ENCODE measurements at places on chromosomes 5 and 9. TPM values are rescaled to one million over a fixed set of nuclear protein-coding genes. Genes with fewer than 3 reads are reported as not detected.

GRCh38 chr5:56638061-56638621 is 177.2 kb upstream of the MAP3K1 start:
- no peak for DNase-seq

GRCh38 chr5:57842364-57843058 is 359.9 kb upstream of the ACTBL2 start:
- no peak for DNase-seq

The ICE1 gene
- 21.0 TPM for total RNA-seq

The NMUR2 gene
- total RNA-seq, result not detected

The CDH18 gene
- not detected for total RNA-seq

The GARIN3 gene
- not detected for total RNA-seq

DNA sequence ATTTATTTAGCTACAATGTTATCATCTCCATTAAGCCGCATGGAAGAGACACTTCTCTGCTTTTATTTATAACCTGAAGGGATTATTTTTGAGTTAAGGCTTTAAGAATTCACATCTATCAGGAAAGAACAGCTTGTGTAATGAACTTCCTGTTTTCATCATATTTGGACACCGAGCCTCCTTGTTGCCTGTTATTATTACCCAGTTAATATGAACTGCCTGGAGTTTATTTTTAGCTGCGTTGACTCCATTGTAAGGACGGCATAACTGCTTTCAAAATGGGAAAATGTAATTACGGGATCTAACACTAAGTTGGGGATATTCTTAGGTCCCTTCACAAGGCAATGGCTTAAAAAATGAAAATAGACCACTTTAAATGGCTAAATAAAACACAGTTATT is 89.0 kb upstream of the NR4A3 start:
- no peak for DNase-seq

- no peak for DNase-seq
Observed at GRCh38 chr5:128646176-128646575, 108.1 kb upstream of the FBN2 start.

GRCh38 chr9:111661150-111661801 is at the start of gene GNG10:
Gene GNG10 (plus strand): TSS chr9:111661605. CDS start chr9:111661635, 30 bp downstream.
- peak; percentile 73 for DNase-seq

DNA sequence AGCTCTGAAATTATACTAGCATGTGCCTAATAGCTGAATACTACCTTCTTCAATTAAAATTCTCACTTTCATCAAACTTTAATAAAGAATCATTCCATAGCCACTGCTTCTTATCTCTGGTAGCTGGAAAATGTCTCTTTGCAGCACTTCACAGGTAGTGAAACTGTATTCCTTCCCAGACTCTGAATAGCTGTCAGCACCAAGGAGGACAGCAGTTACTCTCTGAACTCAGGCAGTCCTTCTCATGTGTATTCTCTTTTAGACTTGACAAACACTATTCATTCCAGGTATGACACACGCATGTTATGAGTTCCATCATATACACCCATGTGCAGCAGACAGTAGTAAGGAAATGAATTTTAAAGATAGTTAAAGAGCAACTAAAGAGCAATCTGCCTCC is 627.1 kb downstream of the EFNA5 start:
- DNase-seq, result no peak

DNA sequence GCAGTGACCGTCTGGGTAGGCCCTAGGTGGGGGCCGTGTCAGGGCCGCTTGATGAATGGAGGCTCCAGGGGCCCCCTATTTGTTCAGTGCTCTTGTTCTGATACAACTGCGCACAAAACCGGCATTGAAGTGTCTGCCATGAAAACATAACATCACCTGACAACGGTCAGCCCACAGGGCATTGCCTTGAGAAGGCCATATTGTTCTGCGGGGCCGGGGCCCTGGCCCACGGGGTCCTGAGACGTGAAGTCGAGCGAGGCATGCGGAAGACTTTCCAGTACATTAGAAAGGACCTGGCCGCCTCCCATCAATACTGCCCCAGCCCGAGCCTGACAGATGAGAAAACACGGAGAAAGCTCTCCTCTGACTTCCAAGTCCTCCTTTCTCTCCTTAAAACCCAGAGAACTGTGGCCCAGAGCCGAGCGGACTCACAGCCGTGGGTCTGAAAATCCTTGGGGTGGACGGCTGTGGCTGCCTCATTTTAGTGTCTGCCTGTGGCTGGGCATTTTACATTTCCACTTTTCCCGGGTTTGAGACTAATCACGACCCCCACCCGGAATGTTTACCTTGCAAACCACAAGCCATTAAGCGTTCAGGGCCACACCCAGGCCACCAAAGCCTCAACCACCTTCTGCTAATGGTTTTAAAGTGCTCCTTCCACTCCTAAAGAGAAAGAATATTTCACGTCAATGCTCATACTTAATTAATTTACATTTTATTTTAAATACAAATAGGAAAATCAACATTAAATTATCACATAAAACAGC is 391.0 kb upstream of the IRX2 start:
- DNase-seq, result peak; percentile 64

The TLN1 gene
- 252 TPM for total RNA-seq

The FANCG gene
- 17.2 TPM for total RNA-seq

- no peak for DNase-seq
Observed at GRCh38 chr9:126939821-126940221, 25.2 kb downstream of the RALGPS1 start.

DNA sequence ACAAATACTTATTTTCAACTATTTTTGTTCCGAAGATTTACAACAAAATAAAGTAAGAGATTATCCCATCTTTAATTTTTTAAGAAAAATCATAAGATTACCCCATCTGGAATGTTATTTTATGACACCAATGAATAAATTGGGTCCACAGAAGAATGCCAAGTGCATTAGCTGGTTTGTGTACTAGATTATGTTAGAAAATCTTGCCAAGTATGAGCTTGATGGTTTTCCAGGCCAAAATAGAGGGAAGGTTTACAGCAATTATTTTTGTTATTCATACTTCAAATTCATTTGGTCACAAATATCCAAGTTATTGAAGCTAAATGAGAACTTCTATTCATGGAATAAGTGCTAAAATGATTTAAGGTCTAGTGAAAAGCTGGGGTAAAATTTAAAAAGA is 109.4 kb upstream of the DMRTA1 start:
- no peak for DNase-seq

- DNase-seq, result no peak
Observed at GRCh38 chr5:33921002-33921401, 15.2 kb upstream of the RXFP3 start.

GRCh38 chr5:170313344-170313743 is 15.8 kb upstream of the LCP2 start:
- DNase-seq, result no peak

DNA sequence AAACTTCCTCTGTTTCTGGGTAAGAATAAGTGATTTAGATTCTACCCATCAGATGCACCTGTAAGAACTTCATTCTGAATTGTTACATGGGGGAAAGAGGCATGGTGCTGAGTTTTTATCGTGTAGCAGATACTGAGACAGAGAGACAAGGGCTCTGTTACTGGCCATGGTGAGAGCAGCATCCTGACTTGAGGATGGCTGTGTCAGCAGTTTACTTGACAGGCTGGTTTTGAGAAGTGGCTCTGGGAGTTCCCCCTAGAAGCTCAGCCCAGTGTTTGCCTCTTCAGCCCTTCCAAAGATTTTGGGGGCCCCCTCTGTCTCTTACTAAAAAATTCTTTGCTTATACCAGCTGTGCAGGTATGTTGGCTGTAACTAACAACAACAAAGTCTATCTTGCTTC is 510.5 kb downstream of the LRRC70 start:
- no peak for DNase-seq

The TPPP gene
- total RNA-seq, result 22.2 TPM
